ENCODE measurements at places on chromosomes 2 and 18. TPM values are rescaled to one million over a fixed set of nuclear protein-coding genes. Genes with fewer than 3 reads are reported as not detected.

GRCh38 chr2:128727404-128727803 lies 408.7 kb upstream of the HS6ST1 start:
- no peak for DNase-seq

DYNAP gene
- not detected for total RNA-seq

- DNase-seq: no peak
These were observed 16.2 kb downstream of the TANC1 start for GRCh38 chr2:158984604-158985135.

CRYGD gene
- not detected for total RNA-seq

GRCh38 chr2:174830561-174830960 lies 66.3 kb upstream of the CHRNA1 start:
- no peak for DNase-seq

- no peak for DNase-seq
These were observed 294.0 kb downstream of the RIT2 start for GRCh38 chr18:42821492-42821891.

SP5 gene
- 4.6 TPM for total RNA-seq

OXER1 gene
- total RNA-seq: 2.6 TPM

DNA sequence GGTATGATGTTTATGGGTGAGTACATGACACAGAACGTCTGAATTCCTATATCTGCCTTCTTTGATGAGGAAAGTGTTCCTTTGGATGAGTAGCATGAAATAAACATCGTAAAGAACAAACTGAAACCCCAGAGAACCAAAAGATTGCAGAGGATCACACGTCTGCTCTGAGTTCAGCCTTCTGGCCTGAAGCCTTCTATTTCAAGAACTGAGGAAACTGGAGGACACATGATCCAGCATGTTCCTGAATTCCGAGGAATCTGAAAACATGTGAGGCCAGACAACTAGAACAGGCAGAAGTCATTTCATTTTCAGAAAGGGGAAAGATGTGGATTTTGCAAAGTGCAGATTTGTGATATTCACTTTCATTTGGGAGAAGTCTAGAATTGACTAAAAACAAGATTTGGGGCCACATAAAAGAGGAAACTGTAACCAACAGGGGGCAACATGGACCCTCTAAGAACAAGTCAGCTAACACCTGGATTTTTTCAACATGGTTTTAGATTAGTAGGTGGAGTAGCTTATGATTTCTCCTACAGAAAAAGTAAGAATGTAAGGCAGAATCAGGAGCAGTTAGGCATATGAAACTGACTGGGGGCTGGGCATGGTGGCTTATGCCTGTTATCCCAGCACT lies 8.3 kb downstream of the SULT6B1 start:
- DNase-seq: no peak

DNA sequence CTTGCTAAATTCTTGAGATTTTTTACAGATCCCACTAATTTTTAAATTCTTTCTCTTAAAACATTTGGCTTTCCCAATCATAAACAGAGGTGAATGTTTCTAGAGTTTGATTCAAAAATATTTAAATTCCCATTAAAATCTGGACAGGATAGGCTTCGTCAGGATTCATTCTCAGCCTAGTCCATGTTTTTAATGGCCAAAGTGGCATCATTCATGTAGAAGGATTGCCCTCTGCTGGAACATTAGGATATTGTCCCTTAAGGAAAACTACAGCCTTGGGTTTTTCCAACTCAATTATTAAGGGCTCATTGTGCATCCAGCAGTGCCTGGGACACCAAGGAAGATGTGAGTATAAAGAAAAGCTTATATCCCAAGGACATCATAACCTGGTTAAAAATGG lies 71.7 kb downstream of the TPGS2 start:
- DNase-seq: no peak

- no peak for DNase-seq
These were observed 130.5 kb upstream of the SPRED2 start for GRCh38 chr2:65562890-65563289.

DNA sequence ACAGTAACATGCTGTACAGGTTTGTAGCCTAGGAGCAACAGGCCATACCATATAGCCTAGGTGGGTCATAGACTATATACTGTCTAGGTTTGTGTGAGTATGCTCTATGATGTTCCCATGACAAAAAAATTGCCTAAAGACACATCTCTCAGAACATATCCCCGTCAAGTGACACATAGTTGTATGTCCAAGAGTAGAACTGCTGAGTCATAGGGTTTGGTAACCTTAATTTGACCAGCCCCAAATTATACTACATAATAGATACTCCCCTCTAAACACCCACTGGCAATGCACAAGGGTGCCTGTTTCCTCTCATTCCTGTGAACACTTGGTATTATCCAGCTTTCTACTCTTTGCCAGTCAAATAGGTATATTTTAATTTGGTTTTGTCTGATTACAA lies 161.6 kb downstream of the LCLAT1 start:
- DNase-seq: no peak

REG3A gene
- total RNA-seq: not detected

GRCh38 chr2:227370791-227371312 lies 8.3 kb downstream of the TM4SF20 start:
- DNase-seq: peak; percentile 70

GRCh38 chr2:75041226-75041625 lies 82.8 kb downstream of the POLE4 start:
- no peak for DNase-seq

DNA sequence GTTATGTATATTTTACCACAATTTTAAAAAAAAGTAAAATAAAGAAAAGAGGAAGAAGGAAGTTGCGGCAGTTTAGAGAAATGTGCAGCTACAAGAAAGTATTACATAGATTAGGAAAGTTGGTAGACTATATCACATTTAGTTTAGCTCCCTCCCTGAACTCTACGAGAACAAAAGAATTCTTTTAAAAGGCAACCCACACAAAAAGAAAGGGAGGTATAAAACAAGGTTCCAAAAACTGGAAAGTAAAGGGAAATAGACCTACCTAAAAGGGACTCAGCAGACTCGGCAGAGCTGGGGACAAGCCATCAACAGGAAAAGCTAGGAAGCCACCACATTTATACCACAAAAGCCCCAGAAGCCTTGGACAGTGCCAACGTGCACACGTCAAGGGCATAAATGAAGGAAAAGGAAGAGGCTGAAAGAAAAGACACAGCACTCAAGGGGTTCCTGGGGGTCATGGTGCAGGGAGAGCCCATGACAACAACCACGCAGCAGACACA lies 9.1 kb downstream of the TMEM127 start:
- peak; percentile 50 for DNase-seq

GRCh38 chr2:218020281-218020680 lies 17.5 kb upstream of the TNS1 start:
- DNase-seq: peak; percentile 38

CROCC2 gene
- not detected for total RNA-seq

PLGLB1 gene
- total RNA-seq: 1.1 TPM

NFU1 gene
- 91.4 TPM for total RNA-seq

GRCh38 chr2:210113614-210114235 lies 57.5 kb downstream of the KANSL1L start:
- DNase-seq: no peak

UGT1A6 gene
- total RNA-seq: not detected

CTAGE1 gene
- not detected for total RNA-seq

GRCh38 chr2:85981579-85982247 lies 92.9 kb upstream of the ST3GAL5 start:
- DNase-seq: no peak

RAB27B gene
- total RNA-seq: 1.4 TPM

DNA sequence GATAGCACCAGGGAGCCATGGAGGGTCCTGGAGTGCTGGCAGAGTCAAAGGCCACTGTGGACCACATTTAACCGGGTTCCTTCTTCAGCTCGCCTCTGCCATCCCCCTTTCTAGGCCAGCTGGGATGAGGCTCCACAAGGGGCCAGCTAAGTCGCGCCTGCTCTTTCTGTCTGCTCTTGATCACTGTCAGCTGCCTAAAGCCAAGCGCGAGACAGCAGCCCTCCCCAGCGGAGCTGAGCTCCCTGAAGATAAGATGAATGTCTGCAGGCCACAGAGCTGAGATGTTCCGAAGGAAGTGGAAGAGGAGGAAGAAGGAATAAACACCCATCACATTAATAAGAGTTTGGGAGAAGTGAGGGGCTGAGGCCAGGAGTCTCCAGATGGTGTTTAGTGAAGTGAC lies 99.6 kb downstream of the CELF4 start:
- no peak for DNase-seq

GRCh38 chr18:10322004-10322403 lies 132.4 kb upstream of the APCDD1 start:
- DNase-seq: no peak

GRCh38 chr2:211985393-211985792 lies 553.2 kb downstream of the ERBB4 start:
- no peak for DNase-seq

TNFRSF11A gene
- 6.1 TPM for total RNA-seq

DNA sequence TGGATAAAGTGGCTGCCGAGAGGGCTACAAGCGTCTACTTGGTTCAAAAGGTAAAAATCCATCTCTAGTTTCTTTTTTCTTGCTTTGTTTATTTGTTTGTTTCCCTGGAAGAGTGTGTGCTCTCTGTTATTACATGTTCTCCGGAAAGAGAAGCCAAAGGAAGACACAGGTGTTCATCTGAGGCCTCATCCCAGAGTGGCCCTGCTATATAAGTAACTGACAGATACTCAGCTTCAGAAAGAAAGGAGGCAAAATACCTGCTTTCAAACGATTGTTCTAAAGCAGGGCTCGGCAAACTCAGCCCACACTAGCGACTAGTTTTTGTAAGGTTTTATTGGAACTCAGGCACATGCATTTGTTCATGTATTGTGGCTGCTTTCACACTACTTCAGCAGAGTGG lies 140.0 kb upstream of the ALPP start:
- DNase-seq: no peak

GRCh38 chr2:43462866-43463641 lies 132.8 kb downstream of the THADA start:
- DNase-seq: no peak

CCDC85A gene
- 3.6 TPM for total RNA-seq

GPAT2 gene
- total RNA-seq: 4.4 TPM

- DNase-seq: no peak
These were observed 40.1 kb downstream of the DOCK10 start for GRCh38 chr2:225002039-225002655.

DNA sequence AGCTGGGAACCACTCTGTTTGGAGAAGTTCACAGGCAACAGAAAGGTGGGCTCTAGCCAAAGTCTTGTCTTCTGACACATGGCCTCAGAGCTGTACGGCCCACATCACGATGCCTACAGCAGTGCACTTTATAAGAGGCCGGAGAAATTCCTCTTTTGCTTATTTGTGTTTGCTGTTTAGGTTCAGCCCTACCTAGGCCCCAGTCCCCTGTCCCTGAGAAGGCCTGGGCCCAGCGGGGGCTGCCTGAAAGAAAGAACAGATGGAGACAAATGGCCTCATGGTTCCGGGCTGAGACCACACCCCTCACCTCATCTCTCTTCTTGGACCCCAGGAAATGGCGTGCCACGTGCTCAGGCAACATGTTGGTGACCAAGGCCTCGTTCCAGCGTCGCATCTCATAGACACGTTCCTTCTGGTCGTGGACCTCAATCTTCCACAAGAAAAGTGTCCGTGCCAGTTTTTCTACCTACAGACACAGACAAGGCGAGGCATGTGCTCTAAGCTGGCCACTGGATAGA lies 30.9 kb downstream of the CENPO start:
- peak; percentile 43 for DNase-seq

OBSL1 gene
- total RNA-seq: 34.6 TPM

- no peak for DNase-seq
These were observed 133.8 kb downstream of the ZNF516 start for GRCh38 chr18:76361219-76361618.

DNA sequence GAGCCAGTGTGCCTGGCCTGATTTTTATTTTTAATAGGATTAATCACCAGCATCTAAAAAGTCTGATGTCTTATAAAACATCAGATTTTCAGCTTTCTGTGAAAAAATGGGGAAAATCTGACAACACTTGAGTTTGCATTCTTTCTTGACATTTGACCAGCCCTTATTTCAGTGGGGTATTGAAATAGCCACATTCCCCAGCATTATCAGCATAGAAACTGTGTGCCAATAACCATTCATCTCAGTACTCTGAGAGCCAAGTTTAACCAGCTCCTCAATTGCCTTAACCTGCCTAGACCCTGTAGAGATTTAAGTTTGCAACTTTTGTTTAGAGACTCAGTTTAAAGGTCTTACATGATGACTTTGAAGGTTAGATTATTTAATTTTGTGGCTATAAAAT lies 155.0 kb downstream of the CERS6 start:
- no peak for DNase-seq

DNA sequence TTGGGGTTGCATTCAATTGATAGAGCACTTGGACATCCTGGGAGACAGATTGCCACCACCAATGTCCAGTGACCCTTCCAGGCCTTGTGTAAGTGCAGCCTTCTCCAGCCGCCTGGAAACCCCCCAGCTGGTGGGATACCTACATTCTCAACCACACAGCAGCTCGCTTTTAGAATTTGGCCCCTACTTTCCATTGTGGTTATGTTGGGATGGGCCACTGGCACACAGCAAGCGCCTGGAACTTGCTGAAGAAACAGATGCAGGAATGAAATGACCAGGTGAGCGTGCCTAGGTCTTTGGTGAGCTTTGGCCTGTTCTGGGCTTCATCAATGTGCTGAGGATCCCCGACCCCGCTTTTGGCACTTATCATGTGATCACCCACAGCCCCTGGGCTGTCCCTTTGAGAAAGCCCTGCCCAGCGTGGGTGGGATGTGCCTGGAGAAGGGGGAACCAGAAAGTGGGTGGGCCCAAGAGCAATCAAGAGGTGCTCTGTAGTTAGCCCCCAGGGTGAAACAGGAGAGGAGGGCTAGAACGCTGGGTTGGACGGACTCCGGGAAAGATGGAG lies 16.0 kb upstream of the NTSR2 start:
- DNase-seq: peak; percentile 18

DNA sequence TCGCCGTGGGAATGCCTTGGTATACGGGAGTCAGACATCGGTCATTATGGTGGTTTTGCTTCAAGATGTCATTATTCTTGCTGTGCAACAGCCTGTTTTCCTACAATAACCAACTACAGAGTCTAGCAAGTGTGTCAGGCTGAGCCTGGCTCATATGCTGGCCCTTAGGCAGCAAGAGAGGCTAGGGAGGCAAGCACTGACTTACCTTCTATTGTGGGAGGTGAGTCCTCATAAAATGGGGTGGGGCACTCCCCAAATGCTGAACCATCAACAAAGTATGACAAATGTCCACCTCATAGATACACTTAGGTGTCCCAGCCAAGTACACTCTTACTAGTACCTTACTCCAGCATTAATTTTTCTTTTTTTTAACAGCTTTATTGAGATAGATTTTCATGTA lies 77.0 kb upstream of the ATL2 start:
- no peak for DNase-seq

GRCh38 chr2:219447242-219448098 lies 12.8 kb downstream of the SPEG start:
- DNase-seq: peak; percentile 80

ACMSD gene
- total RNA-seq: not detected

GRCh38 chr18:28455971-28456370 lies 279.0 kb upstream of the CDH2 start:
- DNase-seq: no peak

SYT4 gene
- 1.8 TPM for total RNA-seq

DNA sequence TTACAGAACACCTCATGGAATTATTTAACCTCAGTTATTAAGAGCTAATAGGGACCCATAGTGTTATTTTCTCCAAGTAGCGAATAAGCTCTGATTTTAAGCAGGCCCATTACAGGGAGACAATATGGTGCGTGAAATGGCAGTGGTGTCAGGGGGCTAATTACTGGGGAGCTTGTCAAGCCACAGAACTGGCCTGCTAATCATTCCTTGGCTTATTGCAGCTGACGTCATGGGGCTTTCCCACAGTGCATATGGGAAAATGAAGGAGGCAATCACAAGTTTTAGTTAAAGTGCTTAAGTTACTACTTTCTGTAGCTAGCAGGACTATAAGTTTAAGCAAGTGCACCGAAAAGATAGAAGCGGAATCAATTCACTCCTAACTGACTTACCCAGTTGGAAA lies 262.5 kb downstream of the TGIF1 start:
- DNase-seq: no peak

MEP1B gene
- total RNA-seq: not detected

ASPRV1 gene
- total RNA-seq: 1.1 TPM

Measured in sigmoid colon (tissue), 7 donors.